ENCODE measurements at places on chromosomes 12 and 14. TPM values are rescaled to one million over a fixed set of nuclear protein-coding genes. Genes with fewer than 3 reads are reported as not detected.

DNA sequence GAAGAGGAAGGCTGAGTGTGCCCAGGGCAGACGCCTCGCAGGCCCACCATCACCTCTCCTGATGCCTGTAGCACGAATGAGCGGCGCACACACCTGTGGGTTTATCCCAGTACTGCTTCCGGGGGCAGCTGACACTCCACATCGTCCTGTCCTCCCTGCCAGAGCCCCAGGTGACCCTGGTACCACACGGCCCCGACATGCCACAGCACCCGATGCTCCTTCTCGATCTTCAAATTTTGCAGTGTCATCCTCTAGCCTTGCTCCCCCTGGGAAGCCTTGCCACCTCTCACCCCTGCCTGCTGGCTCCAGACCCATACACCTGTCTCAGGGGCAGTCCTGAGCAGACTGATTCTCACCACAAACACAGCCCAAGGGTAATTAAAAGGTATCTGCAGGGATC, 40.6 kb downstream of the ANO2 start:
- no peak for DNase-seq

DNA sequence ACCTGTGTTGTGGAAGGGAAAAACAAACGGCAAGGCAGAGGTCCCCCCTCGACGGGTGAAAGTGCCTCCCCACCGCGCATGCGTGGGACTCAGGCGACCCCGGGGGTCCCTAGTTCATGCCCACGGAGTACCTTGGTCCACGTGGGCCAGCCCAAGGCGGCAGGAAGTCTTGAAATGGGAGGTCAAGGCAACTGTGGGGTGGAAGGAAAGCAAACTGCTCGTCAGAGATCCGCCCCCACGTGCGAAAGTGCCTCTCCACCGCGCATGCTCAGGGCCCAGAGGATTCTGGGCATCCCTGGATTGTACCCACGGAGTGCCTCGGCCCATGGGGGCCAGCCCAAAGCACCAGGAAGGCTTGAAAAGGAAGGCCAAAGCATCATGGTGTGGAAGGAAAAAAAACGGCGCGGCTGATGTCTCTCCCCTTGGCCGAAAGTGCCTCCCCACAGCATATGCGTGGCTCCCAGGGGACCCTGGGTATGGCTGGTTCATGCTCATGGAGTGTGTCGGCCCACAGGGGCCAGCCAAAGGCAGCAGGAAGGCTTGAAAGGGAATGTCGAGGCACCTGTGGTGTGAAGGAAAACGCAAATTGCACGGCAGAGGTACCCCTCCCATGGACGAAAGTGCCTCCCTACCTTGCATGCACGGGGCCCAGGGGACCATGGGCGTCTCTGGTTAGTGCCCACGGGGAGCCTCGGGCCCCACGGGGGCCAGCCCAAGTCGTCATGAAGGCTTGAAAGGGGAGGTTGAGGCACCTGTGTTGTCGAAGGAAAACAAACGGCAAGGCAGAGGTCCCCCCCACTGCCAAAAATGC, 369.7 kb downstream of the ALG10 start:
- DNase-seq, result no peak

DNA sequence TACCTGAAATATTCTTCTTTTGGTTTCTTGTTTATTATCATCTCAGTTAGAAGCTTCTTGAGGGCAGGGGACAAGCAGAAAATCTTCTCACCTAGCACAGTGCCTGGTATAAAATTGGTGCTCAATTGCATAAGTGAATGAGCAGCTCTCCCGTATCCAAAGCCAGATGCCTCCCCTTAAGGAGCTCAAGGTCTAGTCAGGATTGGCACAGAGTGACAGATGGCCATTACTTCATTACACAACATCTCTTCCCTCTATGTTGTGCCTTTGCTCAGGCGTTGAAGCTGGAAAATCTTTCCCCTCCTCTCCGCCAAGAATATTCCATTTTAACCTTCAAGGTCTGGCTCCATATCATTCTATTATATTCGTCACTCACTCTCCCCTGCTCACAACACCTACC, 3.6 kb downstream of the SLC4A8 start:
- DNase-seq, result no peak

DNA sequence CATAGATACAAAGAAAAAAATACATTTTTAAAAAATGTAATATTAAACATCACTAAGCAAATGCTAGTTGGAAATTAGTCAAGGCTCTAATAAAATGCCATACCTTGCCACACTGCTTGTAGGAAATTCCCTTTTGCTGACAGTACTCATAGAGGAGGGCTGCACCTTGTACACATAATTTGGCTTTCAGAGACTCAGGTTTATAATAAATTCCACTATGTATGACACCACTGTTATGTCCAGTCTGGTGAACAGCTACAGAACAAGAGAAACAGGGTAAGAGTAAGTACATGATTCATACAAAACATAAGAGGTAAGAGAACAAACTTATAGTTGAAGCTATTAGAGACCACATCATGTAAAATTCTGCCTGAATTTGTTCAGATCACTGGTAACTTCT, 10.1 kb downstream of the L2HGDH start:
- DNase-seq, result no peak

Gene CAMKK2
- total RNA-seq, result 15.9 TPM

DNA sequence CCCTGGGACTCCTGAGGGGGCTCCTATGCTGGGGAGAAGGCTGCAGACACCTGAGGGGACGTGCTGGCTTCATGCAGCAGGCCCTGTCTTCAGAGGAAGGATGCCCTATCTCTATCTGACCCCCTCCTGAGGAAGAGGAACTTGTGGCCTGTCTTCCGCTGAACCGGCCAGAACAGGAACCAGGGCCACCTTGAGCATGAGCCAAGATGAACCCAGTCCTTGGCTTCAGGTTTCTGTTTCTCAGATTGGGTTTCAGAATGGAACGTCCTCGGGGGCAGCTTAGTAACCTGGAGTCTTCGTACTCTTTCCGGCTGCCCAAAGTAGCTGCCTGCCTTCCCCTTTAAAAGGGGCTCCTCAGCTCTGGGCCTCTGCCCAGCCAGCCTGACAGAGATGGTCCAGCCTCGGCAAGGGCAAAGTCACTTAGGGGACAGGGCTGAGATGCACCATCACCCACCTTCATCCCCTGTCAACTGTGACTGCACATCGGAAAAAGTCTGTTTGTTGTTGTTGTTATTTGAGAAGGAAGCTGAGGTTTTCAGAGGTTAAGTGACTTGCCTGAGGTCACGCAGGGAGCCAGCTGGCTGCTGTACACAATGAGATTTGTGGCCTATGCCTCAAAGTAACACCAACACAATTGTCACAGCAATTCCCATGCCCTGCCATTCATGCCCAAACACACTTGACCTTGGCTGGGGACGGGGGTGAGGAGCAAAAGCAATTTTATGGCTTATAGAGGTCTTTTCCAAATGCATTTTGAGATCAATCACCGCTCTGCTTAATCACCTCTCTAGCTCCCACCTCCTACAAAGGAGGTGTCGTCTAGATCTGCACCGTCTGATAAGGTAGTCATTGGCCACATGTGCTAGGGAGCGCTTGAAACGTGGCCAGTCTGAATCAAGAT, 13.4 kb downstream of the ASB2 start:
- DNase-seq, result no peak

GRCh38 chr12:130825771-130826150, 13.3 kb downstream of the STX2 start:
- DNase-seq, result no peak

- no peak for DNase-seq
These were observed 27.2 kb downstream of the NGB start for GRCh38 chr14:77243853-77244252.

- no peak for DNase-seq
These were observed 2.6 kb upstream of the RIN3 start for GRCh38 chr14:92510972-92511371.

Gene KRT4
- 0.22 TPM for total RNA-seq

Gene TRIM9
- 0.32 TPM for total RNA-seq

Data from GM23248 (cell line).